ENCODE measurements at places on chromosomes 2 and 18. TPM values are rescaled to one million over a fixed set of nuclear protein-coding genes. Genes with fewer than 3 reads are reported as not detected.

POTEF gene
- not detected for total RNA-seq

- peak; percentile 54 for DNase-seq
Observed at GRCh38 chr2:203869223-203870042, 1.9 kb downstream of the CTLA4 start.

DNA sequence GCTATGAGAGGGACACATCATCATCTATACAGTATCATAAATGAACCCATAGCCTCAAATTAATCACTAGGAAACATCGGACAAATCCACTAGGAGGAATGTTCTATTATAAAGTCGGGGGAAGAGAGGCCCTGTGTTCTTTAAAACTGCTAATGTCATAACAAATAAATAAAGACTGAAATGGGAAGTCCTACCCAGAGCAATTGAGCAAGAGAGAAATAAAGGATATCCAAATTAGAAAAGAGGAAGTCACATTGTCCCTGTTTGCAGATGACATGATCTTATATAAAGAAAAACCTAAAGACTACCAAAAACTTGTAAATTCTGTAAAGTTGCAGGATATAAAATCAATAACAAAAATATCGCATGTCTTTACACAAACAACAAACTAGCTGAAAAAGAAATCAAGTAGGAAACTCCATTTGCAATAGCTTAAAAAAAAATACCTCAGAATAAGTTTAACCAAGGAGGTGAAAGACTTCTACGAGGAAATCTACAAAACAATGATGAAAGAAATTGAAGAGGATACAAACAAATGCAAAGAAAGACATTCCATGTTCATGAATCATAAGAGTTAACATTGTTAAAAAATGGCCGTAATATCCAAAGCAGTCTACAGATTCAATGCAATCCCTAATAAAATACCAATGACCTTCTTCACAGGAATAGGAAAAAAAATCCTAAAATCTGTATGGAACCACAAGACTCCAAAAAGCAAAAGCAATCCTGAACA is 30.6 kb downstream of the RTN4 start:
- no peak for DNase-seq

DNA sequence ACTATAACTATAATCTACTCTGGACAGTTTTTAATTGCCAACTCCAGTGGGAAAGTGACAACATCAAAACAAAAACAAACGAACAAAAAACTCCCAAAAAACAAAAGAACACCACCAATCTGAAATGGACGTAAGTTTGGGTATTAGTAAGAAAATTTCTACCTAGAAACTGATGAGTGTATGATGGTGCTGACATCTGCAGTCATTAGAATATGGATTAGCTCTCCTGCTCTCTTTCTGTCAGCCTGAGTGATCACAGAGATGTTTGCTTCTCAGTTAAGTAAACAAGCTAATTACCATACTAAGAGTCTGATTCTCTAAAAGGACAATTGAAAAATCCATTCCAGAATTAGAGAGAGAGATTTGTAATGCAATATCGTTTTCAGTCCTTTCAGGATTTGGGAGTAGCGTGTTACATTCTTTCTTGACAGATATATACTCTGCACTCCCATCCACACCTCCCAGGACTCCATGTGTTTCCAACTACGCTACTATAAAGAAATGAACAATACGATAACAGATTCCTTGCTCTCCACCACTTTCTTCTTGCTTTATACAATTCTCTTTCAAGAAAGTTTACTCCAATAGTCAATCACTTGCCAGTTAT is 1347.4 kb upstream of the PIK3C3 start:
- no peak for DNase-seq

DNA sequence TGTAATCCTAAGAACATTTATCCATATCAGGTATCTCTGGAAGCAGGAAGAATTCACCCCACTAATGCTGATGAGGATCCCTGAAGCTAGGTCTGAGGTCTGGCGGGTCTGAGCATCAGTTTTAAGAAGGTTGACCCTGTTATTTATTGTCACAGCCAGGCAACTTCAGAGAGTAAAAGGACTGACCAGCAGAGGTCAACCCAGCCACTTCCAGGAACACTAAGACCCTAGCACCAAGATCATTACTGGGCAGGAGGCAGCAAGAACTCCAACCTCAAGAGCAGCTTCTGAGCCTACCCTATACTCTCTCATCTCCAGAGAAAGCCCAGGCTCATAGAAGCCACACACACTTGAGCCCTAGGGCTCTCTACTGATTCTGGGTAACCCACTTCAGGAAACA is 901.4 kb downstream of the DCDC2C start:
- no peak for DNase-seq

- no peak for DNase-seq
Observed at GRCh38 chr18:39318008-39318407, 1752.4 kb upstream of the CELF4 start.

GRCh38 chr2:177896587-177896986 is 176.0 kb downstream of the PDE11A start:
- no peak for DNase-seq

- no peak for DNase-seq
Observed at GRCh38 chr18:33372442-33372841, 68.1 kb downstream of the CCDC178 start.

DNA sequence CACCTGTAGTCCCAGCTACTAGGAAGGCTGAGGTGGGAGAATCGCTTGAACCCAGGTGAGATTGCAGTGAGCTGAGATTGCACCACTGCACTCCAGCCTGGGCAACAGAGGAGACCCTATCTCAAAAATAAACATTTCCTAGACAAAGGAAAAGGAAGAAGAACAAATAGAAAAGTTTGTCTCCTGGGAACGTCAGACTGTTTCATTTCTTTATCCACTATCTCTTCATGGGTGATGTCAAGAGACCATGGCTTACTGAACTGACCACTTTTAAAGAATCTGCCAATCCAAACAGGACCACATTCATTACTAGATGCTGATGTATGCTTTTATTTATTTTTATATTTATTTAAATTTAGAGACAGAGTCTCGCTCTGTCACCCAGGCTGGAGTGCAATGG is 26.8 kb downstream of the COX7A2L start:
- no peak for DNase-seq

DNA sequence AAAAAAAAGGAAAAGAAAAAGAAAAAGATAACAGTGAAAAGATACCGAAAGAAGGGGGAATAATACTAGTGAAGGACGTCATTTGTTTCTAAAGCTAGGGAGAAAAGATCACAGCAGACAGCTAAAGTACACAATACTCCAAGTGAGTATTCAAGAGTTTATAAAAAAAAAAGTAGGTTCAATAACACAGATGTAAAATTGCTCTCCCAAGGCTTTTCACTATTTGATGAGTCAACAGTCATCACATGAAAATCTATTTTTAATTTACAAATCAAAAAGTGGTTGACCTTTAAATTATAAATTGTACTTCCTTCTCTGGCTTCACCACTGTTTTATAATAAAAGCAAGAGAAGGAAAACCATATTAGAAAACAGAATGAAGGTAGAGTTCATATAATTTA is 144.0 kb downstream of the ZRANB3 start:
- DNase-seq: no peak

Data from activated naive CD4-positive, alpha-beta T cell treated with anti-CD3 and anti-CD28 coated beads, Interleukin-2, amount 50 U/mL, for 72 hours (primary cell).